ENCODE measurements at places on chromosomes 1 and 21.

- no peak for DNase-seq
Measured at GRCh38 chr1:58119971-58120370, 426.6 kb downstream of the OMA1 start.

DNA sequence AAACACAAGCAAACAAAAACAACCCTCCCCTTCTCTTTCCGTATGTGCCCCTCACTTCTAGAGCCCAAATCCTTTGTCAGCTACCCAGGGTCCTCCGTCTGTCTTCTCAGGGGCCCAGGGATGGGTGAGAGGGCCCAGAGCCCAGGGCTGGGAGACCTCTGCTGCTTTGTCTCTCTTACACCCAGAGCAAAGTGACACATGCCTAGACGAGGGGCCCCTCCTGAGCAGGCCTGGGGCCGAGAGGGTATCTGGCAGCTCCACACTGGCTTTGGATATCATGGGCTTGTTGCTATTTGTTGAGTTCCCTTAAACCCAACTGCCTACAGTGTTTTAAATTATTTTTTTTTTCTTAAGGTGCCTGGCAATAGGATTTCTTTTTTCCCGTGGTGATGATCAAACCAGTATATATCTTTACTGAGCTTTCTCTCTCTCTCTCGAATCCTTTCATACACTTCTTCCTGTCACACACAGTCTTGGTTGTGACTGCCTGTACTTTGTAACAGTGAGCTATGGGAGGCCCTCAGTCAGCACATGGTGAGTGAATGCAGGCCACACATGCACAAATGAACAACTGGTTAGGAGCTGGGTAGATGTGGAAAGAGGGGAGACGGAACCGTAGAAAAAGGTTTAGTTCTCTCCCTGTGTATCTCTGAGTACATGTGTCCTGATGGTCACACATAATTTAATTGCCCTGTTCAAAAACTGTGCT lies 14.5 kb downstream of the RASSF5 start:
- DNase-seq: no peak

DNA sequence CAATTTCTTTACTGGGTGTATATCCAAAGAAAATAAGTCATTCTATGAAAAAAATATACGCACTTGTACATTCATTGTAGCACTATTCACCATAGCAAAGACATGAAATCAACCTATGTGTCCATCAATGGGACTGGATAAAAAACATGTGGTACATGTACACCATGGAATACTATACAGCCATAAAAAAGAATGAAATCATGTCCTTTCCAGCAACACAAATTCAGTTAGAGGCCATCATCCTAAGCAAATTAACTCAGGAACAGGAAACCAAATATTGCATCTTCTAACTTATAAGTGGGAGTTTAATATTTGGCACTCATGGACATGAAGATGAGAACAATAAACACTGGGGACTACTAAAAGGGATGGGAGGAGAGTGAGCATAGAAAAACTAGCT lies 325.7 kb downstream of the TGFB2 start:
- DNase-seq: no peak

DNA sequence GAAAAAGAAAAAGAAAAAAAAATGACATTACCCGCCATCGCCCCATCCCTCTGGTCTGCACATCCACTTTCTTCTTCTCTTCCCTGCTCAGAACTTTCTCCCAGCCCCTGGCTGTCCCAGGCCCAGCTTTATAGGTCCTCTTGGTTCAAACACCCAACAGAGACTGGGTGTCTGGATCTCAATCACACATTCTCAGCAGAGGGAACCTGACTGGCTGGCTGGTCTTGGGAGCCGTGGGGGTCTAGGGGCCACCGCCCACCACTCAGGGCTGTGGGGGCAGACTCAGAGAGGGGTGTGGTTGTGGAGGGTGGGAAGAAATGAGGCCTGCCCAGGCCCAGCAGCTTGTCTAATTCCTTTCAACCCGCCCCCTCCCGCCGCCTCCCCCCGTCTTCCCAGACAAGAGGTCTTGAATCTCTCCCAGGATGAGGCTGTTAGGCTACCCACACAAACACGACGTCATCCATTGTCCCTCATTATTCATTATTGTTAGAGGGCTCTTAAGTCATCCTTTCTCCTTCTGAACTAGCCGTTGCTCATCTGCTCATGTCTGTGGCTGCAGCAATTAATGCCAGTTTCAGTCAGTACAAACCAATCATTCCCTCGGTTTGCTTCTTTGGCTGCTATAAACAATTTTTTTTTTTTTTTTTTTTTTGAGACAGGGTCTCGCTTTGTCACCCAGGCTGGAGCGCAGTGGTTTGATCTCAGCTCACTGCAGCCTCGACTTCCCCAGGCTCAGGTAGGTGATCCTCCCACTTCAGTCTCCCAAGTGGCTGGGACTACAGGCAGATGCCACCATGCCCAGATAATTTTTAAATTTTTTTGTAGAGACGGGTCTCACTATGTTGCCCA lies 40.6 kb upstream of the CLIC4 start:
- DNase-seq: no peak

DNA sequence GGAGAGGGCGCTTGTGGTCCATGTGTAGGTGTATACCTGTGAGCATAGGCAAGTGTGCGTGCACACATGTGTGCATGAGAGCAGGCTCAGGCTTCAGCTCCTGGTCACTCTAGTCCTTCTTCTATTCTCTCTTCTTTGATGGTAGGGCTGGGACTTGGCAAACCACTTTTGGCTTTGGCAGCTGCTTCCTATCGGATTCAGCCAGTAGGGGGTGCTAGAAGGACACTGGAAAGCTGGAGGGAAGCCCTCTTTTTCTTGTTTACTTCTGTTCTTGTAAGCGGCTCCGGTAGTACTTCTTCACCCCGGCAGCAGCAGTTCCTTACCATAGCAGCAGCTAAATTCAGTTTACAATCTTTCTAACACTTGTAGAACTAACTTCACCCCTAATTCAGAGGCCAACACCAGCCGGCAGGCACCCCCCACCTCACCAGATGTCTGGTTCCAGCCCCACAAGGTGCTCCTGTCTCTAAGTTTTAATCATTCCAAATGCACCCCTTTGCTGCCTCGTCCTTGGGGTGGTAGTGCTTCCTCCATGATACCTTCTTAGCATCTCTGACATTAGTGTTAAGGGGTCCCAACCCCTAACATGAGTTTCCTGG lies 25.1 kb downstream of the NENF start:
- DNase-seq: peak; percentile 46

DNA sequence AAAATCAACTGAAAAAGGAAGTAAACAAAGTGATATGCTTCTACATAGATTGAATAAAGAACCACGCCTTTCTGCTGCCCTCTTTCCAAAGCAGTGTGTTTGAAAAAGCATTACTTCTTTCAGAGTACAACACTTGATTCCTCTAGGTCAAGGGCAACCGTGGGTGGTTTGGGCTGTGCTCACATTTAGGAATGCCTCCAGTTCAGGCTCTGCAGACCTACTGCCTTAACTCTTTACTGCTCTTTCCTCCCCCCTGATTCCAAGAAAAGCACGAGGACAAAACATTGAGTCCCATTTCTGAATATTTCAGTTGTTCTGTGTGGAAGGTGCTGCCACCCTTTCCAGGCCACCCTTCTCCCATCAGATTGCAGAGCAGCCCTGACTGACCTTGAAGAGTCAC lies 45.2 kb downstream of the ADAMTS1 start:
- no peak for DNase-seq

Measured in CD4-positive, alpha-beta T cell treated with Interferon alpha-2 for 1 hour (primary cell).